Bone marrow (tissue), 2 donors: ENCODE measurements at places on chromosomes 6 and 20.

- DNase-seq = no peak
Measured at GRCh38 chr20:62054451-62054953, 11.2 kb downstream of the TAF4 start.

- DNase-seq = no peak
Measured at GRCh38 chr6:13500915-13501314, 13.5 kb upstream of the GFOD1 start.

DNA sequence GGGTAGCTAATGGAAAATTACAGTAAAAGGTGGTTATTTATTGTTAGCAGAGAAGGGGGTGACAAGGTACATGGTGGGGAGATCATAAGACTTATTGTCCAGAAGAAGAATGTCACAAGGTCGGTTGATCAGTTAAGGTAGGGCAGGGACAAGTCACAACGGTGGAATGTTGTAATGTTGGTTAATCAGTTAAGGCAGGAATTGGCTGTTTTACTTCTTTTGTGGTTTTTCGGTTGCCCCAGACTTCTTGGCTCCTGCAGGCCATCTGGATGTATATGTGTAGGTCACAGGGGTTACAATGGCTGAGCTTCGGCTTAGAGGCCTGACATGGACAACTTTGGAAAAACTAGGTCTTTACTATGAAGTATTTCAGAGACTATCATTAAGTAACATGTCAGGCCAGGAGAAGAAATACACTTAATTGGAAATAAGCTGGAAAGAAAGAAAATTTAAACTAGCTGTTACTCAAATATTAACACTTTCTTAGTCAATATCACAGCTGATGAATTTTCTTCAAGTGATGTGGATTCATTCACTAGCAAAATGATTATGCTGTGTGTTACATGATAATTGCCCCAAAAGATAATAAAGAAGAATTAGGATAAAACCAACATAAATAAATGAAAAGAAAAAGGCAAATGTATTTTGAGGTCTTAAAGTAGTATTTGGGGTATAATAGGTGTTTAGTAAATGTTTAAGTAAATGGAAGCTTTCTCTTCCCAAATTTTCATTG lies 4.4 kb downstream of the AIG1 start:
- no peak for DNase-seq

GRCh38 chr6:123904228-123904627 lies 100.6 kb downstream of the NKAIN2 start:
- no peak for DNase-seq

DNA sequence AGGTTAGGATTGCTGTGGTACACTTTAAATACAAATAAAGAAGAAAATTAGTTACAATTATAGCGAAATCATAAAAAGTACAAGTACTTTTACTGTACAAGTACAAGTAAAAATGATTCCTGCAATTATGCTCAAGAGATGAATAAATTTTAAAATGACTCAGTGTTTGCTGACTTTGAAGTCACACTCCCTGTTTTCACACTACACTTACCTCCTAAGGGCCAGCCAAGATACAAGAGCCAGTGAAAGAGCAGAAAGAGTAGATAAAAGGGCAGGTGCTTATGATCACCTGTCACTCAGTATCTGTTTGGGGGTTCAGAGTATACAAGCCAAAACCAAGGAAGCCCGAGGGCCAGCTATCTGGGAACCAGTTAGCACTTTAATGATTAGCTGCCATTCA lies 41.0 kb upstream of the COL21A1 start:
- DNase-seq = no peak

GRCh38 chr6:87944541-87944954 lies 103.1 kb upstream of the SPACA1 start:
- DNase-seq = no peak

DNA sequence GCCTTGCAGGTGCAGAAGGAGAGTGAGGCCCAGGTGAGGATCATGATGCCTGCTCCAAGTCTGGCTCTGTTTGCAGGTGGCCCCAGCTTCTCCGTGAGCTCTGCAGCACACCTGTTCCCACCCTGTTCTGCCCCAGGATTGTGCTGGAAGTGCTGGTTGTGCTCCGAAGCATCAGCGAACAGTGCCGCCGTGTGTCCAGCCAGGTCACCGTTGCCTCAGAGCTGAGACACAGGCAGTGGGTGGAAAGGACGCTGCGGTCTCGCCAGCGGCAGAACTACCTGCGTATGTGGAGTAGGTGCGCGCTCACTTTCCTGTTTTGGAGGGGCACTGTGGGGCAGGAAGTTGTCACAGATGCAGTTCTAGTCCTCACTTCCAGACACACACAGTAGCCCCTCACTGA lies 25.0 kb downstream of the ERMARD start:
- DNase-seq = no peak

GRCh38 chr6:33174784-33175183 lies 17.5 kb downstream of the COL11A2 start:
- no peak for DNase-seq
